ENCODE measurements at places on chromosomes 4 and X.
A peak's percentile ranks its signal among the peaks of the same experiment; 100 is the strongest.

GRCh38 chrX:73447311-73447794, 500 bp downstream of the CDX4 start:
- no peak for DNase-seq

DNA sequence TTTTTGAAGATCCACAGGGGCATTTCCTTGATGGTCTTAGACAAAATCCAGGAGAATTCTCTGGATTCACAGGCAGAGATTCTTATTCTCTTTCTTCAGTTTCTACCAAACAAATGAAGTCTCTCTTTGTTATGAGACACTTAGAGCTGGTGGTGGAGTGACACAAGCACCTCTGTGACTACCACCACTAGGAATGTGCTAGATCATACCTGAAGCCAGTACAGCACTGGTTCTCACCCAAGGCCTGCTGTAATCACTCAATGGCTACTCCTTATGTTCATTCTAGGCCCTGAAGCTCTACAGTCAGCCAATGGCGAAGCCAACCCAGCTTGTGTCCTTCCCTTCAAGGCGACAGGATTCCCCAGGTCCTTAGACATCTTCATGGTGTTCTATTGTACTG, 482.3 kb downstream of the TRAM1L1 start:
- no peak for DNase-seq

GRCh38 chr4:148021686-148022085, 289.8 kb downstream of the ARHGAP10 start:
- DNase-seq = no peak

- no peak for DNase-seq
Observed at GRCh38 chrX:37607243-37607642, 35.8 kb downstream of the LANCL3 start.

- peak; percentile 72 for DNase-seq
Observed at GRCh38 chr4:184355111-184355604, 119.2 kb downstream of the IRF2 start.

DNA sequence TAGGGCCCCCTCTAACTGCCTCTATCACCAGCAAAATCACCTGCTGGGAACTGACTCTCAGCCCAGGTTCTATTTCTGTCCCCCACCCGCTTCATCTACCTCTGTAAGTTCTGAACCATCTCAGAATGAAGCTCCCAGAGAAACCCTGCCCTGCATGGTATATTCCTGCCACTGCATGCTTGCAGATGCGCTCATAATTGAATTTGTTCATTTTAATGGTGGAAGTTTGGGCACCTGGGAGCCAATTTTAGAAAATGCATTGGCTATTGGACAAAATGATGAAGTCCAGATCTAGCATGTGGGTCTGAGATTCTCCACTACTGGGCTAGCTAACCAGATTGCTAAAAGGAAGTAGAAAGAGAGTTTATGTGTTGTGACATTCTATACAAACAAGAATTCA, 28.6 kb upstream of the SLC10A4 start:
- DNase-seq = no peak

DNA sequence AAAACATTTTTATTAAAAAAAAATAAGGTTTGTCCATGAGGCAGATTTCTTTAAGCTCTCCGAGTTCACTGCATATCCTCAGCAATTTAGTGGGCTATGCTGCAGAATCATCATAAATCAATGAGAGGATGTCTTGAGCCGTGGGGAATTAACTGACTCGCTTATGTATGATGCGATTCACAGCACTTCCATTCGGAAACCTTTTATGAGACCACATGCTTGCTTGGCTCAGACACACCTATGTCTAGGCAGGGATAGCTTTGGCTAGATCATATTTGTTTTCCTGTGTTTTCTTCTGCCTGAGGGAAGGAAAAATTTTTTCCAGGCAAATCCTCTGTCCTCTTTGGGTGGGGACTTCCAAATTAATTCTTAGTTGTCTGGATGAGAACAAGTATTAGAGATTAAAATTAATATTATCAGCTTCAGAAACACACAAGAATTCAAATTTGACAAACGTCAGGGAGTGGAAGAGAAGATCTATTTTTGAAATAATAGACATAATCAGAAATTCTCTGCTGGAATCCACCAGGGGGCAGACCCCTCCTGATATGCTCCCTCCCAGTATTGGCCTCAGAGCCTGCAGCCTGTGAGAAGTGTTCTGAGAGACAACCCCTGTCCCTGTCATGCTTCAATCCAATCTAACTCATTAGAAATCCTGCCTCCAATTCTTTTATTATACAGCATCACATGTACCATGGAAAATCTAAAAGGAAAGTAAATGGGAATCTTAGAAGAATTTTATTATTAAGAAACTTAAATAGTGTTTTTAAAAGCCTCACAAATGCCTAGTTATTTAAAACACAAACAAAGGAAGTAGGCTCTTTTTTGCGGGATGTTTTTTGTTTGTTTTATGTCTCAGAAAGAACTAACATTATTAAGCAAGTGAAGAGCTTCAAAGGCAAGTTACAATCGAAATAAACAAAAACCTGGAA, 345.1 kb upstream of the TACR3 start:
- DNase-seq = peak; percentile 65

- no peak for DNase-seq
Observed at GRCh38 chr4:38275331-38276100, 315.3 kb downstream of the PTTG2 start.

DNA sequence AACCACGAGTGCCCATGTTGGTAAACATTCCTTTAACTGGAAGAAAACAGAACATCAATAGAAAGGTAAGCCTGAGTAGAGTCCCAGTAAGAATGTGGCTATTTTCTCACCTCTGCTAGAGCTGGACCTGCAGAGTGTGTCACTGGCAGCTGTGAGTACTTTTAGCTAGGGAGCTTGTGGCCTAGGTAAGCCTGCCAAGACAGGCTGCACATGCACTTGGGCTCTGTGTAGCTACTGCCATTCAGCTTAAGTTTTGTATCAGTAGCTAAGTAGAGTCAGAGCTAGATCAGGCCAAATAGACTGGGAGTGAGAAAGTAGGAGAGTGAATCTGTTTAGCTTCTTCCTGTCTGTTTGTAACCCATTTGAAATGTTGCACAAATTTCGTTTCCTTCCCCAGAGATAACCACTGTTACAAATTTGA, 35.3 kb downstream of the RBPJ start:
- no peak for DNase-seq

DNA sequence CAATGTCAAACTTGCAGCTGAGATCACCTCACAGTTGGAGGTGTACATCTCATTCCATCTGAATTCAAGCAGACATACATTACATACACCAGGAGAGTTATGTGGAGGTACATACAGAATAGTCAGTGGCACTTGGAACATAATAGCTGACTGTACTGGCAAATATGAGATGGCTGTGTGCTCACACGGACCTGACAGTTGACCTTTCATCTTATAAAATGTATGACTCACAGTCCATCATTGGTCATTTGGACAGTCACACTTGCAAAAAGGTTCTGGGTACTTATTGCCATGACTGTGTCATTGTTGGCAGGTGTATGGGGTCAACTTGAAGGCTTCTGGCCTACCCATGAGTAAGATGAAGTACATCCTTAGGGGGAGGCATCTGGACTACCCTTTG, 88.6 kb upstream of the WDR1 start:
- no peak for DNase-seq

- DNase-seq = no peak
Observed at GRCh38 chr4:110487873-110488272, 11.9 kb downstream of the ENPEP start.

Measured in endothelial cell (in vitro differentiated cells).